ENCODE measurements at places on chromosomes 6 and 20.

- H3K4me1 ChIP-seq = no peaks in the 10 kb centered on the region
- no peaks in the 10 kb centered on the region for H3K36me3 ChIP-seq
- H3K4me3 ChIP-seq = no peak overlapping the region
Measured at GRCh38 chr20:21291026-21291425, 12.1 kb upstream of the XRN2 start.

DNA sequence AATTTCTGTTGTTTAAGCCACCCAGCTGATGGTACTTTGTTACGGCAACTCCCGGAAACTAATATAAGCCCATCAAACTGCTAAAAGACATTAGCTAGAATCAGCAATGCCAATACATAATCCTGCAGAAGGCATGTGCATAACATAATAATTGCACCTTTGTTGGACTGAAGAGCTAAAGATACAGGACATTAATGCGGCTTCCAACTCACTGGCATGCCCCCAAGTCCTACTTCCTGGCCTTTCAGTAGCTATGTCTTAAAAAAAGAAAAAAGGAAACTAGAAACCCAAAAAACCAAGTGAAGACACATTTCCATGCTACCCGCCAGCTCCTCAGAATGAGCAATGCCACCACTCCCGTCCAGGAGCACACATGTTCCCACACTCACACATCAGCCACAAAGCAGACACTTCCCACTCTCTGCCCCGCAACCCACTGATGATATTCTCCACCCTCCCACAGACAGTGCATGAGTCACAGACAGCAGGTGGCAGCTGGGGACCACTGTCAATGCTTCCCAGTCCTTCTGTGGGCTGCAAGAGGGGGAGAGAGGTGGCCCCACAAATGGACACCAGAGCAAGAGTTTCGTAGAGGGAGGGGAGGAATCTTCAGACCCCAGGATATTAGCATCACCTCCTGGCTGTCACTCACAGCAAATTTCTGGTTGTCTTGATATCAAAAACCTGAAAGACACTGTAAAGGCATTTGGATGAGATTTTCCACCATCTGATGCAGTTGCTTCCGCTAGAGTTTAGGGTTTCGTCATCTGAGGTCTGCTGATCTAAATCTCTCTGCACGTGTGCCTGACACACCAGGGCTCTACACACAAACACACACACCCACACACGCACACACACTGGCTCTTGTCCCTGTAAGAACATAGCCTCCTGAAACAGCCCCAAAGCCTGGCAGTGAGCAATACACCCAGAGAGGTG is 32.8 kb downstream of the GFOD1 start:
- no peaks in the 10 kb centered on the region for H3K27me3 ChIP-seq
- peaks cover 32% of the 10 kb centered on the region for H3K4me1 ChIP-seq
- no peak for DNase-seq
- peaks cover 5% of the 10 kb centered on the region for H3K36me3 ChIP-seq

DNA sequence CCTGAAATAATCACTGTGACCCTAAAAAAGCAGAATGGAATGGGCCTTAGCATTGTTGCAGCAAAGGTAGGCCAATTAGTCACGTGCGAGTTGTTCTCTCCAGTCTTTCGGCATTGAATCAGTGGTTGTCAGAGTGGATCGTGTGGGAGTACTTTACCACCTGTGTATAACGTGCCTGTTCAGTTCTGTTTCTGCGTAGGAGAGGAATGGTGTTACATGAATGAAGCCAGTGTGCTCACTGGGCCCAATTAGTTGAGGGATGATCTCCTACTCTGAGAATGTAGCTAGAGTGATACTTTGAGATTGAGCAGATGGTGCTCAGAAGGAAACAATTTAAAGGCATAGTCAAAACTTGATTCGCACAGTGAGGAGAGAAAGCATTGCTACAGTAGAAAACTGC is 72.4 kb upstream of the KIF25 start:
- peaks cover 6% of the 10 kb centered on the region for H3K4me1 ChIP-seq
- H3K36me3 ChIP-seq = peaks cover 37% of the 10 kb centered on the region
- H3K27ac ChIP-seq = no peak overlapping the region
- H3K4me3 ChIP-seq = no peak overlapping the region

GRCh38 chr6:127195833-127196232 is 70.8 kb upstream of the RNF146 start:
- no peaks in the 10 kb centered on the region for H3K4me1 ChIP-seq
- no peak for DNase-seq
- no peak overlapping the region for H3K27ac ChIP-seq
- H3K27me3 ChIP-seq = no peaks in the 10 kb centered on the region

DNA sequence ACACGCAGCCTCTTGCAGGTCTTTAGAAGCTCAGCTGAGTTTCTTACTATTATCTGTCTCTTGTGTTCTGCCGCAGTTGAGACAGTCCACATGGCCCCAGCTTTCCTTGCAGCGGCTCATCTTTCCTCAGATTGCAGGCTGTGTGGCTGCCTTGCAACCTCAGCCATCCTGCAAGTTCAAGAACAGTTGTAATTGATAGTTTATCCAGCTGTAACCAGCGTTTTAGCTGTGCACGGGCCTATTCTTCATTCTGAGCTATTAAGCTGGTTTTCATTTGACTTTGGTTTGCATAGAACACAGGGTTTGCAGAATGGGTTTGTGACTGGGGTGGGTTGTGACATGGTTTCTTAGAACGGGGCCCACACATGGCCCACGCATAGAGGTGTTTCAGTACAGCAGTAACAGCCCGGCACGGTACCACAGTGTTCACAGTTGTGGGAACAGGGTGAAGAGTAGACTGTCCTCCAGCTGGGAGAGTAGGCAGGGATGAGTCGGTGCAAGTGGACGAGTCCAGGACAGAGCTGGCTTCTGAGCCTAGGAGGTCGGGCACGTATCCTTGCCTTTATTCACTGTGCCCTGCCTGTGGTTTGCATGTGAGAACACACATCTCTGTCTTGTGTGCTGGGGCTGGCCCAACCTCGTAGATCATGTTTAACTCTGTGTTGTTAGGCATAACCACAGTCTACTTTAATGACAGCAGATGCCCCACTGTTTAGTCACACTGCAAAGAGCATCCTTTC is 89.2 kb downstream of the RPP40 start:
- DNase-seq = no peak
- no peaks in the 10 kb centered on the region for H3K36me3 ChIP-seq
- peak overlapping the region; percentile 30 for H3K27ac ChIP-seq
- peaks cover 12% of the 10 kb centered on the region for H3K4me1 ChIP-seq
- no peaks in the 10 kb centered on the region for H3K27me3 ChIP-seq
- no peak overlapping the region for H3K4me3 ChIP-seq

DNA sequence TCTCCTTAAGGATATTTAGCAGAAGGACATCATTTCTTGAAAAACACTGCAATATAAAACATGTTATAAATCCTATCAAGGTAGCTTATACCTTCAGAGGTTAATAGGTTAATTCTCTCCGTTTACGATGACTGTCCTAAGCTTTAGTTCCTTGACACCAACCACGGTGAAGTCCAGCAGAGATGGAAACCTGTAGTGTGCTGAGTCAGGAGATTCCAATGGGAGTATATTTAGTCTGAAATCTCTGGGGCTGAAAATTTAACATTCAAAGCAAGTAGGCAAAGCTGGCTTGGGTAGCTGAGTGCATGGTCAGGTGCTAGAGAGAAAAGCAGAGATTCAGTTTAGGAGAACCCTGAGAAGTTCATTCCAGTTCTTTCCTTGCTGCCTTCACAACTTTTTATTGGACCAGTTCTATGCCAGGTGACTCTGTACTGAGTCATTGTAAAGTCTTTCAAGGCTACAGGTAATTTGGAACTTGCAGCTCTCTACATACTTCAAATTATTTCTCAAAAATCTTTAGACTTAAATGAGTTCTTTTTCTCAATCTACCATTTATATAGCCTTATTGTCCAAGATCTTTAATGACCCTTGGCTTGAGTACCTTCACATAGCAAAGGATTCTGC is 1009.4 kb upstream of the FLRT3 start:
- H3K4me1 ChIP-seq = no peaks in the 10 kb centered on the region
- no peak for DNase-seq
- no peaks in the 10 kb centered on the region for H3K36me3 ChIP-seq
- H3K27ac ChIP-seq = no peak overlapping the region

- H3K36me3 ChIP-seq = no peaks in the 10 kb centered on the region
- H3K4me3 ChIP-seq = no peak overlapping the region
- H3K27me3 ChIP-seq = no peaks in the 10 kb centered on the region
- no peak for DNase-seq
- no peak overlapping the region for H3K27ac ChIP-seq
- H3K4me1 ChIP-seq = no peaks in the 10 kb centered on the region
Measured at GRCh38 chr6:37182736-37183590, 13.0 kb downstream of the PIM1 start.

DNA sequence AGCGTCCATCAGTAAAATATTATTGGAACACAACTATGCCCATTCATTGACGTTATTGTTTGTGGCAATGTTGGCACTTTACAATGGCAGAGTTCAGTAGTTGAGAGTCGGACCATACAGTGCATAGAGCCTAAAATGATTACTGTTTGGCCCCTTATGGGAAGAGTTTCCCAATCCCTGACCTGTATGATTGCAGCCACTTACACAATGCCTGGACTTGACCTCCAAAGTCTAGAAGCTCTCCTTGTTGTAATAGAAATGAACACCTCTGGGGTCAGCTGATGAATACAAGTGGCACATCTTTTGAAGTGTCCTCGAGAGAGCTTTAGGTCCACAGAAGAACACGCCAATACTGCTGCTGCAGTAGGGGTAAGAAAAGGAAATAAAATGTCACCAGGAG is 59.0 kb downstream of the NOX3 start:
- peaks cover 2% of the 10 kb centered on the region for H3K4me1 ChIP-seq
- no peak overlapping the region for H3K27ac ChIP-seq
- H3K27me3 ChIP-seq = no peaks in the 10 kb centered on the region

DNA sequence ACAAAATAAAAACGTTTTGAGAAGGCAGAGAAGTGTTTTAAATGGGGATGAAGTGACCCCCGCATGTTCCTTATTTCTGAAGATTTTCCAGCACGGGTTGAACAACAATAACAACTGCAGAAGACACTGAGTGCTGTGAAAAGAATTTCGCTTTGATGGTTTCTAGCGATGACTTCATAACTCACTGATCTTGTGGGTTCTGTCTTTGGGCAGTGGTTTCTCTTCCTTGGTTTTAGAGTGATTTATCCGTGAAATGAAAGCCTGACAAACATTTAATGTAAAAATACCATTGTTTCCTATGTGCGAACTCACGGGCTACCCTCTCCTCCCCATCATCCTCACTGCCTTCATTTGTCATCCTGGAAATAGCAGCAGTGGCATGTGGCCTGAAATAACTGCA is 793.9 kb downstream of the QKI start:
- H3K4me1 ChIP-seq = no peaks in the 10 kb centered on the region
- H3K4me3 ChIP-seq = no peak overlapping the region
- H3K27me3 ChIP-seq = no peaks in the 10 kb centered on the region

GRCh38 chr6:117303323-117303722 is 38.0 kb downstream of the VGLL2 start:
- H3K4me1 ChIP-seq = no peaks in the 10 kb centered on the region
- no peak overlapping the region for H3K27ac ChIP-seq
- no peak for DNase-seq
- H3K4me3 ChIP-seq = no peak overlapping the region
- no peaks in the 10 kb centered on the region for H3K27me3 ChIP-seq
- H3K36me3 ChIP-seq = no peaks in the 10 kb centered on the region

DNA sequence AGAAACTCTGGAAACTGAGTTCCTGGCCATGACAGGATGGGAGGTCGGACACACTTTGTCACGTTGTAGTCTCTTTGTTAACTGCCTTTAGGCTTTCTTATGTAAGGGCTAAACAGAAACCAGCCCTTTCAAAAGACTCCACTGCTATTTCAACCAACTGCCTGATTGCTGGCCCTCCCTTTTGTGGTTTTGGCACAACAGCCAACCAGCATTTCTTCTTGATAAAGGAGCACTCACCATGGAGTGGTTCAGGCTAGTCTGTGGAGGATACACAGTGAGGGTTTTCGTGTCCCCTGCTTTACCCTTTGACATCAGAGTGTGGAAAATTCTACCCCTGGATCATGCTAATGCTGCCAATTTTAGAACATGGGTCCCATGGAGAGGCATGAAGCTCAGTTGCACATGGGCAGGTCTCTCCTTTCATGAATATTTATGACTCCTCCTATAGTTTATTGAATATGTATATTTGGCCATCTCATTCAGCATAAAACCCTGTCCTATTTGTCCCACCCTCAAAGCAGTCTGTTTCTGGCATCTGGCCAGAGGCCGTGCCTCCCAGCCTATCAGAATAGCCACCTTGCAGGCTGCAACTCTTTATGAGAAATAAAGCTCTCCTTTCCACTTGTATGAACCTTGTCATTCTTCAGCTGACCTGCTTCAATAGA is 148.3 kb downstream of the HS3ST5 start:
- no peak for DNase-seq
- no peak overlapping the region for H3K27ac ChIP-seq
- no peak overlapping the region for H3K4me3 ChIP-seq
- no peaks in the 10 kb centered on the region for H3K4me1 ChIP-seq

DNA sequence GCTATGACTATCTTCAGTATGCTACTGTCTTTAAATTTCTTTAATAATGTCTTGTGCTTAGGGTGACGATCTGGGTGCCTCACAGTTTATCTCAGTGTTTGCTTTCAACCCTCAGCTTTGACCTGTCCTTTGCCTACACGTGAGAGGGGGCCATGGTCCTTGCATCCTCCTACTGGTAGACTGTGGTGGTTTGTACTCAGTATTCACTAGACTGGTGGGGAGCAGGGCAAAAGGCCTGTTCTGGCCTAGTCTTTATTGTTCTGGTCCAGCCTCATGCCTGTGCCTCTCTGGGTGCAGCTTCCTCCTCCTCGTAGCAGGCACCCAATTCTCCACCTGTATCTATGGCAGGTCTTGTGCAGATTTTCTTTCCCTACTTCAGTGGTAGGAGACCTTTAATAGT is 354.9 kb downstream of the CD109 start:
- H3K4me1 ChIP-seq = no peaks in the 10 kb centered on the region
- H3K27ac ChIP-seq = no peak overlapping the region
- H3K4me3 ChIP-seq = no peak overlapping the region
- no peaks in the 10 kb centered on the region for H3K36me3 ChIP-seq
- no peak for DNase-seq

GRCh38 chr20:40689943-40690835 is 1.2 kb upstream of the MAFB start:
- peak; percentile 78 for DNase-seq
- peaks cover 85% of the 10 kb centered on the region for H3K27me3 ChIP-seq
- H3K27ac ChIP-seq = peak overlapping the region; percentile 87
- no peaks in the 10 kb centered on the region for H3K36me3 ChIP-seq
- peaks cover 58% of the 10 kb centered on the region for H3K4me1 ChIP-seq

DNA sequence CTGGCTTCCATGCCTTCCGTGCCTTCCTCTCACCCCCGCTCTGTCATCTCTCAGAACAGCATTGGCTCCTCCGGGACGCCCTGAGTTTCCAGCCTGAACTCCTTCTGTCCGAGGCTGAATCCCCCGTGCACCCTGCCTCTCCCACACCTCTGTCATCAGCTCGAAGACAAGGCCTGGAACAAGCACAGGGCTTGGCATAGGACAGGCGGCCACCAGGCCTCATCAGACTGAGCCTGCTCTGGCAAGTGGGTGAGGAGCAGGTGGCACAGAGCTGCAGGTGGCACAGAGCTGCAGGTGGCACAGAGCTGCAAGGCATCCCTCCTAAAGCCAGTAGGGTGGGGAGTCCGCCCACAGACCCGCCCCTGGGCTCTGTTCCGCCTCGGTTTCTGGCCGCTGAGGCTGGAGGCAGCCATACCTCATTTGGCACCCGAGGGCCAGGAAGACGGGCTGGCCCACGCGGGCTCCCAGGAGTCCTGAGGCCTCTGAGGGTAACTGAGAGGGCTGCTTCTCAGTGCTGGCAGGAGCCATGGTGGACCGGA is 60.2 kb downstream of the EZR start:
- no peak for DNase-seq
- no peak overlapping the region for H3K4me3 ChIP-seq
- H3K27me3 ChIP-seq = no peaks in the 10 kb centered on the region
- no peak overlapping the region for H3K27ac ChIP-seq
- H3K4me1 ChIP-seq = peaks cover 31% of the 10 kb centered on the region
